ENCODE measurements at places on chromosomes 6 and 20.

GRCh38 chr20:15205028-15205427 is 867.6 kb upstream of the FLRT3 start:
- DNase-seq = no peak

DNA sequence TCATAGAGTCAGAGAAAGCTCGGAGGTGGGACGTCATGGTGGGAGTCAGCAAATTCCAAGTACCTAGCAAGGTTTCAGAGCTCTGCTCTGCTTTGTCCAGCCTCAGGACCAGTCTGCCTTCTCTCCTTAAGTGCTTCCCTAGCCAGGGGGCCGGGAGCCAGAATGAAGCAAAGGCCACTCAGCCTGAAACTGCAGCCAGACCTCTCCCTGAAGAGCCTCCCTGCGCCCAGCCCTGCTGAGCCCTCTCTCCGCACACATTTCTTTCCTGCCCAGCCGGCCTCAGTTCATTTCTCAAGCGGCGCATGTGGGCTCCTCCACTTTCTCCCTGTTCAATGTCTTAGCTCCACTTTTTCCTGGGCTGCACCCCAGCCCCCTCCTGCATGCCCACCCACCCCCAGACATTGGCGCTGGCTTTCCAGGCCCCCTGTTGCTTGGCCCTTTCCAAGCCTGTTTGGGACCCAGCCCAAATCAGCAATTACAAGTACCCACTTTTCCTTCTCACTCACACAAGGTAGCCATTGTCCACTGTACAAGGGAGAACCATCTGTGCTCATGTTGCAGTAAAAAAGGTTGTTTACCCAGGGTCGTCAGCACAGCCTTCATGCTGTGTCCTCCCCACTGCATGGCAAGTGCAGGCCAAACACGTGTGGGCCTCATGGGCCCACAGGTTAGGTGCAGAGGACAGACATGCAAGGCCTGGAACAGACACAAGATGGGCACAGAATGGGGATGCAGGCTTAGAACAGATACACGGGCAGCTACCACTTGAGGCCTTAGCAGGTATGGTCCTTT is 147.1 kb downstream of the MRPL14 start:
- DNase-seq = no peak

DNA sequence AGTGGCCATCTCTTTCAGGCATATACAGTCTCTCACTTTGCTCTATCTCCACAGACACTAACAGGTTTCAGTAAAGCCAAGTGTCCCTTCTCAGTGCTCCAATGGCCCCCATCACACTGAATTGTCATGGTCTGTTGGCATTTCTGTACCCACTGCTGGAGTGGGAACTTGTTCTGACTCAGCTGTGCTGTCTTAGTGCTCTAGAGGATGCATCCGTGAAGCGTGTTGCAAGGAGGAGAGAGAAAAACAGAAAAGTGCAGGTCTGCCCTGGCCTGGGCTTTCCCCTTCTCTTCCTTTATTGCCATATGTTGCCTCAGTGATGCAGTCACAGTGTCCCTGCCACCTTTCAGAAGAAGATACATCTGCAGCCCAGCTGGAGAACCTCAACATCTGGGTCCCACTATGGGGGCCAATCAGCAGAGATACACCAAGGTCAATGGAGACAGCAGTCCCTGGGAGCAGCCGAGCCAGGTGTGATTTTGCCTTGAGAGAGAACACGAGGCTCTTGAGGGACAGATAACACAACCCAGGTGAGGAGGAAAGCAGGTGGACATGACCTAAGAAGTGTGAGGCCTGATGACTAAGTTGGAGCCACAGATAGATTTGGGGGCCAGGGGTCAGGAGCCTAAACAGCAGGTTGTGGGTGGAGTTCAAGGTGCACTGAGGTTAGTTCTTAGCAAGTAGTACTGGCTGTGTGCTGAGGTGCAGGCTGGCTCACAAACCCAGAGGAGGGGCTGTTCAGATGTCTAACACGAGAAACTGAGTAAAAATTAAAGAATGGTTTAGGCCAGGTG is 5.6 kb upstream of the PLCG1 start:
- DNase-seq = no peak

- peak; percentile 98 for DNase-seq
Measured at GRCh38 chr6:156719720-156720563, 57.2 kb upstream of the ARID1B start.

GRCh38 chr20:50569864-50570836 is 60.0 kb downstream of the PTPN1 start:
- DNase-seq = peak; percentile 85

- DNase-seq = no peak
Measured at GRCh38 chr20:36472637-36473090, 68.7 kb upstream of the MYL9 start.

DNA sequence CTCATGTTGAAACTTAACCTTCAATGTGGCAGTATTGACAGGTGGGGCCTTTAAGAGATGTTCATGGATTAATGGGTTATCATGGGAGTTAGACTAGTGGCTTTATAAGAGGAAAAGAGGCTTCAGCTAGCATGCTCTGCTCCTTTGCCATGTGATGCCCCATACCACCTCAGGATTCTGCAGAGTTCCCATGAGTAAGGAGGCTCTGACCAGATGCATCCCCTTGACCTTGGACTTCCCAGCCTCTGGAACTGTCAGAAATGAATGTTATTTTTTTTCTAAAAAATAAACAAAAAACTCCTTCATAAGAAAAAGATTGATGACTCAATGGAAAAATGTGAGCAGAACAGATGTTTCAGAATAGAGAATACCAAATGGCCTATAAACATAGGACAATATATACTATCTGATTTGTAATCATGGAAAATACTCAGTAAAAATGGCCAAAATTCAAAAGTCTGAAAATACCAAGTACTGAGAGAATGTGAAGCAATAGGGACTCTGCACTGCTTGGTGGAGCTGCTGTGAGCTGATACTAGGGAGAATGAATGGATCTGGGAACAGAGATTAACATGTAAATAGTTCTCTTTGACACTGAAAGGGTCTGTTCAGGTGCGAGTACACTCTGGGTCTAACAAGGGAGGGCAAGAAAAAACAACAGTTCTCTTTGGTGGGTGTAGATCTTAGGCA is 7.4 kb upstream of the TRIM39 start:
- DNase-seq = no peak
